ENCODE measurements at places on chromosomes 12 and 14.

DNA sequence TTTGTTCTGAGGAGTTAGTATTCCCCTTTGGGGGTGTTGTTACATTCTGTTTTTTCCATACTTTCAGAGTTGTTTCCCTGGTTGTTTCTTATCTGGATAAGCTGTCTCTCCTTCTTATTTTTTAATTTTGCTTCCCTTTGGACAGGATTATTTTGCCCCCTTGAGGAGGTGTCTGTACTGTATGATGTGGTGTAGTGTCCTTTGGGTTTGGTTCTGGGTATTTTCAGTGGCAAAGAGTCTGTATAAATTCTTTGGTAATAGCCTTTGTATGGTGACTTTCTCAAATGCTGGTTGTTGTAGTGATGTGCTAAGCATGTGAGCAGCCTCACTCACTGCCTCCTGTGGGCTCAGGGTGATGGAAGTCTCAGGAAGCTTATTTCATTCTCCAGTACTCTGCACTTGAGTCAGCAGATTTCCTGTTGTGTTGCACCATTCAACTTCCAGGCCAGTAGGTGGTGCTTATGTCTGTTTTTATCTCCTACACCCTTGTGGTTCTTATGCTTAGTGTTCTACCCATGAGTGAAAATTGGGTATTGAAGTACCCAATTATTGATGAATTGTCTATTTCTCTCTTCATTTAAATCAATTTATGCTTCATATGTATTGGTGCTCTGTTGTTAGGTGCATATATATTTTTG is 103.3 kb upstream of the PMCH start:
- peak; percentile 61 for DNase-seq

GRCh38 chr12:100463661-100464060 is 10.0 kb upstream of the NR1H4 start:
- DNase-seq, result no peak

DNA sequence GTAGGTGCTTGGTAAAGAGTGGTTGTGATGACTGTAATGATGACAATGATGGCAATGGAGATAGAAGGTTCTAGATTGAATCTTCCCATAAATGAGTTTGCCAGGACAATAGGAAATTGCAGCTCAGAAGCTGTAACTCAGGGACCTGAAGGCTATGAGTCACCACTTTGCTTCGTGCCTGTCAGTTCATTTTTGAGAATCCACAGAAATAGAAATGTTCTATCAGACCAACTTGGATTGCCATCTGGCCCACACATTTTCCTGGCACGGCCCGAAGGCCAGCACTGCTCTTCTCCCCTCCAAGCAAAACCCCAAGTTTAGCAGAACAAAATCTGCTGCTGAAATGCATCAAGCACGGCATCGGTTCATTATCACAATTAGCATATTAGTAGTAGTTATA is 1127.0 kb downstream of the BCL11B start:
- no peak for DNase-seq

DNA sequence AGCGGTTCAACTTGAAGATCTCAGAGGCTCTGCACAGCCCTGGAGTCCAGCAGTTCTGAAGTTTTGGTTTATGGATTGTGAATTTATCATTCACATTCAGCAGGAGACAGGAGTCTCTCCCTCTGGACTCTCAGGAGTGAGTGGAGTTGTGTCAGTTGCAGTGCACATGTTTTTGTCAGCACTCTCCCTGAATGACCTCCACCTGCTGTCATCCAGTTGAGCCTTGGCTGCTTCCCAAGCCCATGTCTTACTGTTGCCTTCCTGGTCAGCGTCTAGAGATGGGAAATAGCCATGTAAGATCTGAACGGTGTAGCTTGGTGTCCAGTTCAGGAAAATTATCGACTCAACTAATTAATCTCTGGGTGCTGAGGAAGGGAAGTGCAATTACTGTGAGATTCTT is 133.2 kb downstream of the PRKCH start:
- no peak for DNase-seq

DNA sequence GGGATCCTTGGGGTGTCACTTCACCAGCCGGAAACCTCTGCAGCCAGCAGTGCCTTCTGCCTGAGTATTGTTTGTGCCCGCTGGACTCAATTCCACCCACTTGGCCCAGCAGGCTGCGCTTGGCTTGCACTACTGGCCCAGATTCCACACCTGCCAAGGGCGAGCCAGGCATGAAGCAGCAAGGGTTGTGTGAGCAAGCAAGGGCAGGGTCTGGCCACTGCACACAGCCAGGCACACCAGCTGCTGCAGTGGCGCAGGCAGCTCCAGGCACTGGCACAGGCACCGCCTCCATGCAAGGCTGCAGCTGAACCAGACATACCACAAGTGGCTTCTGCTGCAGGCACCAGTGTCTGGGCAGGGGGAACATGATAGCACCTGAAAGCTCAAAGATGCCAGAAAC is 99.5 kb downstream of the NUAK1 start:
- no peak for DNase-seq

DNA sequence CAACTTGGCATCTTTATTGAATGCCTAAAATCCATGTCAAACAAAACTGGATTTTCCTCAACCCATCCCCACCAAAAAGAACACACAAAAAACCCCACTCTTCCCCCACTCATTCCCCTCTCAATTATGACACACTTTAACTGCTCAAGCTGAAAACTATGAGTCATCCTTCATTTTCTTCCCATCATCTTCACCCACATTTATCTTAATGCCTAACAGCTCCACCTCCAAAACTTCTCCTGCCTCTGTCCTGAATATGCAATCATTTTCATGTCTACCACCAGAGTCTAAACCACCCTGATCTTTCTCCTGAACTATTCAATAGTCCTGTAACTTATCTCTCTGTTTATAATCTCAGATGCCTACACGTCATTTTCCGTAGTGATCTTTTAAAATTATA is 239.7 kb downstream of the BCAT1 start:
- DNase-seq, result peak; percentile 92

GRCh38 chr12:54037360-54038283 is 4.8 kb downstream of the HOXC5 start:
- no peak for DNase-seq

- DNase-seq, result no peak
Observed at GRCh38 chr12:12812618-12813119, 477 bp upstream of the DDX47 start.

GRCh38 chr12:122189626-122190475 is 6.9 kb downstream of the LRRC43 start:
- DNase-seq, result no peak

DNA sequence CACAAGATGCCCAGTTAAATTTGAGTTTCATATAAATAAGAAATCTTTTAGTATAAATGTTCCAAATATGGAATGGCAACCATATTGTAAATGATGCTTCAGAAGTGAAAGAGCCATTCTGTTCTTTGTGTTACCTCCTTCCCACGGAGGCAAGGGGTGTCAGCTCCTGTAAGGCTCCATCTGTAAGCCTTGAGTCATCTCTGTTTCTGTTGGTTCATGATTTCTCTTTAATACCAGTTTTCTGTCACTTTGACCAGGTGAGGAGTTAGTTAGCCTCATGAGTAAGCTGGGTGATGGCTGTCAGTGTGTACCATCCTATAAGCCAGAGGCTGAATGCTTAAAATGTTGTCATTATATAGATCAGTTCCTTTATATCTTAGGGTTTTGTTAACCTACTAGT is 61.9 kb downstream of the TMEM30B start:
- no peak for DNase-seq

- DNase-seq, result no peak
Observed at GRCh38 chr14:88985654-88986053, 161.2 kb downstream of the TTC8 start.

DNA sequence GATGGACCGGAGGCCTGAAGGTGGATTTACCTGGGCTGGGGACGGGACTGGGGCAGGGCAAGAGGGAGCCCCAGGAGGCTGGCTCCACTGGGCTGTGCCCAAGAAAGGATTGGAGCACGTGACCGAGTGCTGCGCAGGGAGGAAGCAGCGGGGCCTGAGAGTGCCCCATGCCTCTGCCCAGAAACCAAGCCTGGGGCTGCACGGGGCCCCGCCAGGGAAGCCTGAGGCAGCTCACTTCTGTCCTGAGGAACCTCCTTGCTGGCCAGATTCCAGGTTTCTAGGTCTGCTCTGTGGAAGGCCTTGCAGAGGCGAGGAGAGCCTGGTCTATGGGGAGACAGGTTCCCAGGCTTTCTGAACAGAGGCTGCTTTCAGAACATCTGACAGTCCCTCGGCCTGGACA is 10.4 kb downstream of the NGB start:
- DNase-seq, result peak; percentile 4

DNA sequence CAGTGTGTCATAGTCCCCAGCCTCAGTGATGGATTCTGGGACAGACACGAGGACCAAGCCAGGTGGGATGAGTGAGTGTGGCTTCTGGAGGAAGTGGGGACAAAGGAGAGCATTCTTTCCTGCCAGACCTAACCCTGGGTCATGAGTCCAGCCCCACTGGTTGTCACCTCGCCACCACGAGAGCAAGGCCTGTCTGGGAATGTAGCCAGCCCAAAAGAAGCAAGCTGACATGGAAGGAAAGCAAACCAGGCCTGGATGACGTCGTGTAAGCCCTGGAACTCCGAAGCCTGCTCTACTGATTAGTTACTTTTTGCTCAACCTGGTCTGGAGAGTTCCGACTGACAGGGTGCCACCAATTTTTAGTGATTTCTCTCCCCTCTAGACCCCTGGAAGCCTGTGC is 105.9 kb downstream of the SINHCAF start:
- no peak for DNase-seq

- no peak for DNase-seq
Observed at GRCh38 chr14:88746052-88746451, 46.7 kb downstream of the EML5 start.

- DNase-seq, result no peak
Observed at GRCh38 chr12:48084066-48084465, 21.8 kb downstream of the SENP1 start.

- peak; percentile 39 for DNase-seq
Observed at GRCh38 chr14:75125617-75126016, 1.2 kb downstream of the NEK9 start.

All from suppressor macrophage treated with lipopolysaccharide for 4 hours (primary cell).